Mammary microvascular endothelial cell (primary cell): ENCODE measurements at places on chromosomes 5 and 9. TPM values are rescaled to one million over a fixed set of nuclear protein-coding genes. Genes with fewer than 3 reads are reported as not detected.

Gene F12
- total RNA-seq, result 0.89 and 1.4 TPM in 2 replicates

Gene NMUR2
- not detected in 2 replicates for total RNA-seq

Gene SERF1B
- total RNA-seq, result 18.2 and 29.3 TPM in 2 replicates

Gene ADAMTS13
- total RNA-seq, result 0.20 and 0.59 TPM in 2 replicates

Gene SLC22A4
- 10.7 and 12.0 TPM in 2 replicates for total RNA-seq

Gene PCDHGA5
- 0.53 and 0.79 TPM in 2 replicates for total RNA-seq

Gene ANGPTL2
- total RNA-seq, result 13.6 and 14.1 TPM in 2 replicates

Gene IL7R
- total RNA-seq, result 1.8 and 3.8 TPM in 2 replicates

Gene GMCL2
- total RNA-seq, result not detected in 2 replicates

Gene SPINK13
- total RNA-seq, result not detected in 2 replicates
